ENCODE measurements at places on chromosomes 11 and 22.

- DNase-seq: no peak
These were observed at the start of gene FXYD6 for GRCh38 chr11:117876341-117877119. Gene FXYD6, minus strand, starts transcription at chr11:117876658. Its CDS starts 33,882 bp downstream, at chr11:117842776.

DNA sequence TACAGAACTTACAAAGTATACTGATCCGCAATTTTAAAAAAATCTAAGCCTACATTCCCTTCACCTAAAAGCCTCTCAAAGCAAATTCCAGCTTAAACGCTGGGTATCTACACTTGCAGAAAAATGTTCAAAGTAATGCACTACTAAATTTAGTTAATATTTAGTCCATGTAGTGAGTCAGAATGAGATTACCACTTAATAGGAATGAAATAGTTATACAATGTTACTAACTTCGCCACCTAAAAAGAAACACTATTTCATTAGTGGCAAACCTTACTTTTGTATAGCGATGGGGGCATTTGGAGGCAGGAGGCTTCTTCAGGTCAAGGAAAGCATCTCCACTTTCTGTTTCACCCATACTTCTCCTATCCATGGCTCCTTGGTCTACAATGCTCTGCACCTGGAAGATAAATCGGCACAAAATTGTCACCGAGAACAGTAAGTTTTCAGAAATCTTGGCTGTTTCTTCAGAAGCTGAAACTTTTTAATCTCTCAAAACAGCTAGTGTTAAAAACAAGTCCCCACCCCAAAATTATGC is 1.2 kb downstream of the EIF4ENIF1 start:
- DNase-seq: no peak

DNA sequence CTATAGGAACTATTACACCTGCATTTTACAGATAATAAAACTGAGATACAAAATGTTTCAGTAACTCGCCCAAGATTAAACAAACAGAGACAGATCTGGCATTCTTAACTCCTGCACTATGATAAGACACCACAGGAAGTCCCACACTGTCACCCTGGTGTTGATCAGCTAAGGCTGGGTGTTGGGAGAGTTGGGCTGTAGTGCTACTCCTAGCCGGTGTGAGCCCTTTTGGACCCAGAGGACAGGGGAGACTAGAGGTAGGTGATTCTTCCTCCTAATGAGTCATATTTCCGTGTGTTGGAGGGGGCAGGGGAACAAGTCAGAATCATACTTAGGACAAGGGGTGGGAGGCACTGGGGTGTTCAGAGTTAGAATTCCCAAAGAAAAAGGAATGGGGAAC is 353.2 kb upstream of the TENM4 start:
- no peak for DNase-seq

DNA sequence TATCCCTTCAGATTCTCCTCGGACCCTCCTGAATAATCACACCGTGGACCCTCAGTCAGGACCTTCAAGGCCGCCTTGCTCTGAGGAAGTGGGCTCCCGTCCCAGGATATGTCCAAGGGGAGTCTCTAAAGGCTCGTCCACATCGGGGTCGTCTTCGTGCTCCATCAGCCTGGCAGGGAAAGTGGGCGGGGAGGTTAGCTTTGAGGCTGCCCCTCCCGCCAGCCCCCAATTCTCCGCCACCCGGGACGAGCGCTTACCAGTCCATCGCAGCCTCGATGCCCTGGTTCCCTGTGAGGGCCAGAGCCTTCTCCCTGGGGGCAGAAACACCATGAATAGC is 472 bp downstream of the UBXN1 start:
- DNase-seq: no peak

- DNase-seq: no peak
These were observed 62.1 kb downstream of the LRP5 start for GRCh38 chr11:68374531-68374930.

- no peak for DNase-seq
These were observed 142.2 kb downstream of the FAM76B start for GRCh38 chr11:95647355-95647754.

DNA sequence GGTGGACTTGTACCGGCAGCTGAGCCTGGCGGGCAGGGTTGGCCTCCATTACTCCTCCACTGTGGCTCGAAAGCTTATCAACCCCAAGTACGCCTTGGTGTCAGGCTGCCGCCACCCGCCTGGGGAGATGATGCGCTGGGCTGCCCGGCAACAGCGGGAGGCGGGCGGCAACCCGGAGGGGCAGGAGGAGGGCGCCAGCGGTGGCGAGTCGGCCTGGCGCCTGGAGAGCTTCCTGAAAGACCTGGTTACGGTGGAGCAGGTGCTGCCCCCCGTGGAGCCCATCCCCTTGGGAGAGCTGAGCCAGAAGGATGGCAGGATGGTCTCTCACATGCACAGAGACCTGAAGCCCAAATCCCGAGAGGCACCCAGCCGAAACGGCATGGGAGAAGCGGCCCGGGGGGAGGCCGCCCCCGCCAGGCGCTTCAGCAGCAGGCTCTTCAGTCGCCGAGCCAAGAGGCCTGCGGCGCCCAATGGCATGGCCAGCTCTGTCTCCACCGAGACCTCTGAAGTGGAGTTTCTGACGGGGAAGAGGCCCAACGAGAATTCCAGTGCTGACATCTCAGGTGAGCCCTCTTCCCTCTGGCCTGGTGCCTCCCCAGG is 26.7 kb downstream of the FAM83F start:
- DNase-seq: no peak

- DNase-seq: no peak
These were observed 12.3 kb upstream of the BID start for GRCh38 chr22:17786435-17787161.

- no peak for DNase-seq
These were observed 28.4 kb upstream of the PPP6R3 start for GRCh38 chr11:68431984-68432645.

DNA sequence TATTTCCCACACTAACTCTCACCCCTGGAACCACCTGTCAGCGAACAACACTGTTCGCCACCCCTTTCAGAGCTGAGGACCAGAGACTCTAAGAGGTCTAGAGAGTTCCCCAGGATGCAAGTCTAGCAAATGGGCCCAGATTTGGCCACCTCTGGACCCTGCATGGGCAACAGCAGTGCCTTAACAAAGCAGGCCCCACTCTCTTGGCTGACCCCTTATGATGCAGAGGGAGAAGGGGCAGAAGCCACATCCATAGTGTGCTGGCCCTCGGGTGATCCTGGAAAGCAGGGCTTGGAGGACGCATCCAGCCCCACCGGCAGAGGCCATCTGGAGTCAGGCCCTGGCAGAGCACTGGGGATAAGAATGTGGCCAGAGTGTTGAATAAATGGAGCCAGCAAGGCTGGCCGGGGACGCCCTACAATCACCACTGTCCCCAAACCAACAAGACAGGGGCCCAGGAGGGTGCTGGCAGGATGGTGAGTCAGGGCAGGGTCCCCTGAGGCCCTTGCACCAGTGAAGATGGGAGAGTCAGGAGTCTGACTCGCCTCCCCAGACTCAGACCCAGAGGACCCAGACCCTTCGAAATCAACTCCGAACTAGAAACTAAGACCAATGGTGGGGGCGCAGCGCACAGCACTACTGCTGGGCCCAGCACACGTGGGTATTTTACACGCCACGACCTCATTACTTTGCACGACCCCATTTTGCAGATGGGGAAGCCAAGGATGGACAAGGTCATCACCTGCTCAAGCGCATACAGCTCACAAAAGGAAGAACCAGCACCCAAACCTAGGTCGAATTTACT is 6.5 kb downstream of the CSNK1E start:
- no peak for DNase-seq

DNA sequence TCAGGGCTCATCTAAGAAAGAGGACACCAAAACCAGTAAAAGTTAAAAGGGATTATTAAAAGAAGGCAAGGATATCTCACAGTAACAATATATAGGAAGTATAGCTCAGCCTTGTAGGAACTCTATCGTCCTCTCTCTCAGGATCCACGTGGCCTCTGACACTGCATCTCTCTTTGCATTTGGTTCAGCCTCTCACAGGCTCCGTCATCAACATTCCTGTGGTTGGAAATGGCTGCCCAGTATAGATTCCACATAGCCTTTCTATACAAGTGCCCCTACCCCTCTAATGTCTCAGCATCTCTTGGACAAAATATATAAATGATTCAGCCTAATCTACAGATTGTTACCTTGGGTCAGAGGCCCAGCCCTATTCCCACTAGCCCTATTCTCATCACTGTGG is 101.3 kb upstream of the DBX1 start:
- DNase-seq: no peak

- no peak for DNase-seq
These were observed 25.0 kb upstream of the EXPH5 start for GRCh38 chr11:108618529-108618928.

DNA sequence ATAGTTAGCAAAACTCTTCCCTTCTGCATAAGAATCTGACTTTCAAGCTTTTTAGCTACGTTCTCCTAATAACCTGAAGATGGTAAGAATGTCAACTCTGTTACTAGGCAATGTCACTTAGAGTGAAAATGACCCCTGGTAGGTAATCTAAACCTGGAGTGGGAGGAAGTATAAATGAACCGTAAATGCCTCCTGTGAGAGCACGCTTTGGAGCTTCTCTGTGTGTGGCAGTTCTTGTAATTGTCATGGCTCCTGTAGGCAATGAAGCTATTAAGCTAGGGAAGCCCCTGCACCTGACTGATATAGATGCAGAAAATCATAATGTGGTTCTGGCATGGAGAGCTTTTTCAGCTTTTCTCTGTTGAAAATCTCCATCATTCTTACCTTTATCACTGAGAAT is 29.4 kb downstream of the CALCA start:
- DNase-seq: no peak

GRCh38 chr11:120907971-120908370 is 115.9 kb upstream of the TBCEL start:
- DNase-seq: no peak

All from activated naive CD8-positive, alpha-beta T cell treated with anti-CD3 and anti-CD28 coated beads, Interleukin-2, amount 50 U/mL, for 16 hours (primary cell).